T-helper 2 cell (primary cell): ENCODE measurements at places on chromosomes 6 and 20.

DNA sequence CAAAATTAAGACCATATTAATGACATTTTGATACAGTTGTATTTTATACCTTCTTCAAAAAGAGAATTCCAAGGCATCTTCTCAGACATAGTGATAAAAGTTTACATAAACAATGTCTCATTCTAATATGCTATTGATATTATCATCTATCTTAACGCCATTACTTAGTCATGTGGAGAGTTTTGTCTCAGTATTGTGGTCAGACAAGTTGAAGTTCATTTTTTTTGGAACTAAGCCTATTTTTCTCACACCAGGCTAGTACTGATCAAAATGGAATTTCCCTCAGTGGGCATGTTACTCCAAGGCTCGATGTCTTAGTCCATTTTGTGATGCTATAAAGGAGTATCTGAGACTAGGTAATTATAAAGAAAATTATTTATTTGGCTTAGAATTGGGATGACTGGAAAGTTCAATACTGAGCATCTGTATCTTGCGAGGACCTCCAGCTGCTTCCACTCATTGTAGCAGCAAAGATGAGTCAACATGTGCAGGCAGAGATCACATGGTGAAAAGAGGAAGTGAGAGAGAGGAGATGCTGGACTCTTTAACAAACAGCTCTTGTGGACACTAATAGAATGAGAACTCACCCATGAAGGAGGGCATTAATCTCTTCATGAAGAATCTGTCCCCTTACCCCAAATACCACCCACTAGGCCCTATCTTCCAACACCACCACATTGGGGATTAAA lies 825.5 kb upstream of the MANEA start:
- DNase-seq = no peak

GRCh38 chr6:87763901-87764300 lies 61.9 kb upstream of the AKIRIN2 start:
- no peak for DNase-seq

- no peak for DNase-seq
These were observed 93.8 kb downstream of the FOXA2 start for GRCh38 chr20:22490287-22491193.

- no peak for DNase-seq
These were observed 284.2 kb downstream of the DOK5 start for GRCh38 chr20:54759589-54759988.

DNA sequence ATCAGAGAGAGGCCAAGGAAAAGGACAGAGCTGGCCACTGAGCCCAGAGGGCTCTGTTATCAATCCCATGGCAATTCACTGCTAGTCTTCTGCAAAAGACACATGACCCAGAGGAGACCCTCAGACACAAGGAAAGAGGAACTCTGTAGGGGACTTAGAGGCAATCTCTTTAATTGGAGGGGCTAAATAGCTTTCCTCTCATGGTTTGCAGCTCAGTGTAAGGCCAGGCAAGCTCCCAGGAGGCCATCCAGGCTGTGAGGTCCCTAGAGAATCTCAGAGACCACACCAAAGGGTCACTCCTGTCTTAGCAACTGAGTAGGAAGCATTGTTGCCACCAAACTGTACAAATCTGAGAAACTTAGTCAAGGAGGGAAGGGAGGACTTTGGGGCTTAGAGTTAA lies 10.0 kb upstream of the HLA-DOA start:
- DNase-seq = no peak

DNA sequence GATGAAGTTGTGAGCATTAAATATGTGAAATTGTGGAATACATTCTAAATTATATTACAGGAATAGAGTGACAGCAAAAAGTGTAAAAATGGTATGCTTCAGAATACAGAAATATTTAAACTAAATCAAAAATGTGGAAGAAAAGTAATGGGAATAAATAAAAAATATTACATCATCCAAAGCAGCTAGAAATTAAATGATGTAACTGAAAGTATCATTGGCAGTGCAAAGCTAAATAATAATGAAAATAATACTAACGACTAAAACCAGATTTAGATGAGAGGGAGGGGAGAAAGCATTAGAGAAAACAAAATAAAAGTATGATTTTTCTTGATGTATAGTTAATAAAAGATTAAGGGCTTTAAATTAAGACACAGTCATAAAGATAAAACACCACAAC lies 1104.0 kb downstream of the EPHA7 start:
- no peak for DNase-seq

DNA sequence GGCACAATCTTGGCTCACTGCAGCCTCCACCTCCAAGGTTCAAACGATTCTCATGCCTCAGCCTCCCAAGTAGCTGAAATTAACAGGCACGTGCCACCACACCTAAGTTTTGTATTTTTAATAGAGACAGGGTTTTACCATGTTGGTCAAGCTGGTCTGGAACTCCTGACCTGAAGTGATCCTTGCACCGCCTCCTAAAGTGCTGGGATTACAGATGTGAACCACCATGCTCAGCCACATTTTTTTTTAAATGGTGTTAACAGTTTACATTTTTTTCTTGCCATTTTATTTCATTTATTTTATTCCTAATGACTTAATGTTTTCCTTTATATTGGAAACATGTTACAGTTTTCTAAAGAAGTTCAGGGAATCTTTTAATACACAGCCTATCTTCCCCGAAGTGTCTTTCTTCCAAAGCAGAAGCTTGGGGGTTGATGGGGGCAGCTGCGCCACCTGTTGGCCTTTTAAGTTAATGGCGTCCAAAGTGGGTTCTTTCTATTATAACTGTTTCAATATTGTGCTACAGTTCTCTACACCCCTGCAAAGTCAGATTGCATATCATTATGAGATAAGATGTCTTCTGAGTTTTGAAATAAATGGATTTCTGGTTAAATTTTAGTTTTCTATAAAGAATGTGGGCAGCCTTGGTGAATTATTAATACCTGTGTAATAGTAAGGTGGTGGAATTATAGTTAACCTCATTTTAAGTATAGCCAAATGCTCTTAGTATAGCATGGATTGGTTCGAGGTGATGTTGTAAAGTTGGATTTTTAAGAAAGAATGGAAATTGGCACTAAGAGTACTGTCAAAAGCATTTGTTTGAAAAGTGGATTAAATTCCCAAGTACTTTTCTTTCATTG lies 42.0 kb upstream of the PLCG1 start:
- DNase-seq = no peak

DNA sequence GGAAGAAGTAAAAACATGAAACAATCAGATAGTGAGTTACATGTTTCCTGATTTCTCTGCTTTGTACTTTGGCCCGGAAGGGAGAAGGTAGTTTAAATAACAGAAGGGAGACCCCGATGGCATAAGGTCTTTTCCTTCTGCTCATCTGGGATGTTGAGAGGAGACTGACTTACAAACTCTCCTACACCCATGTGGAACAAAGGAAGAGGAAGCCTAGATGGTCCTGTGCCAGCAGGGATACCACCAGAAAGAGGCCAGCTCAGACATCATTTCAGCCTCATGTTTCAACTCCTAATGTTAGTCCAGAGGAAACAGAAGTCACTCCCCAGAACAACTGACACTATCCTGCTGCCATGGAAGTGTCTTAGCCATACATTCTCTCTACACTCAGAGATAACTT lies 250.7 kb upstream of the NOX3 start:
- DNase-seq = no peak

DNA sequence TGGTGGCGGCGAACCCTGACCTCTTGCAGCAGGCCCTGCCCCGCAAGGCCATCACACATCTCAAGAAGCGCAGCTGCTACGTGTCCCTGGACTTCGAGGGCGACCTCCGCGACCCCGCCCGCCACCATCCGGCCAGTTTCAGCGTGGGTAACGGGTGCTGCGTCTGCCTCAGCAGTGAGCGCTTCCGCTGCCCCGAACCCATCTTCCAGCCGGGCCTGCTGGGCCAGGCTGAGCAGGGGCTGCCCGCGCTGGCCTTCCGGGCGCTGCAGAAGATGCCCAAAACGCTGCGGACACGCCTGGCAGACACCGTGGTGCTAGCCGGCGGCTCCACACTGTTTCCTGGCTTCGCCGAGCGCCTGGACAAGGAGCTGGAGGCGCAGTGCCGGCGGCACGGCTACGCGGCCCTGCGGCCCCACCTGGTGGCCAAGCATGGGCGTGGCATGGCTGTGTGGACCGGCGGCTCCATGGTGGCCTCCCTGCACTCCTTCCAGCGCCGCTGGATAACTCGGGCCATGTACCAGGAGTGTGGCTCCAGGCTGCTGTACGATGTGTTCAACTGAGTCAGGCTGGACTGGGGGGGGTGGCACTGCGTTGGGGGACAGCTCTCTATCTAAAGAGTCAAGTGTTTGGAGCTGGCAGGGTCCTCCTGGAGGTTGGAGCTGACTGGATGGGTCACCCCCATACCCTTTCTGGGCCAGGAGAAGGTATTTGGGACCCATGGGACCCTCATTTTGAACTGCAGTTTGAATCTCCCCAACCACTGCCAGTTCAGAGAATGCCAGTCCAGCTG lies 1.1 kb downstream of the ACTL10 start:
- DNase-seq = peak; percentile 64

GRCh38 chr6:16124198-16125180 lies 4.4 kb upstream of the MYLIP start:
- DNase-seq = no peak

- DNase-seq = no peak
These were observed 553.3 kb downstream of the C6orf118 start for GRCh38 chr6:164756142-164756541.

DNA sequence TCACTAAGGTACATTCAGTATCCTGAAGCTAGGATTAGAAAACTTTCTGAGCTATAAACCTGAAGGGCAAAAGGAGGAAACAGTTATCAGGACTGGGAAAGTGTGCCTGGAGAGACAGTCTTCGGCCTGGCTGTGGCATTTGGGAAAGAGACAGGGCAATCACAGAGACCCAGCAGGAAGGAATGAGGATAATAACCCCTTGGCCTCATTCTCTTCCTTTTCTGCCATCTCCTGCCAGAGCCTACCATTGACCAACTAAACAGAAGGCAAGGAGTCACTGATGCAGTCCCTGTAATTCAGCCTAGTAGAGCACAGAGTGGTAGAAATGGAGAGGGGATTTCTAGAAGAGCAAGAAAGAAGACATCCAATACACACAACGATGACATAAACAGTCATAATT lies 359.4 kb downstream of the HDGFL1 start:
- DNase-seq = no peak

- no peak for DNase-seq
These were observed 138.0 kb downstream of the MAP3K7 start for GRCh38 chr6:90448836-90449235.

DNA sequence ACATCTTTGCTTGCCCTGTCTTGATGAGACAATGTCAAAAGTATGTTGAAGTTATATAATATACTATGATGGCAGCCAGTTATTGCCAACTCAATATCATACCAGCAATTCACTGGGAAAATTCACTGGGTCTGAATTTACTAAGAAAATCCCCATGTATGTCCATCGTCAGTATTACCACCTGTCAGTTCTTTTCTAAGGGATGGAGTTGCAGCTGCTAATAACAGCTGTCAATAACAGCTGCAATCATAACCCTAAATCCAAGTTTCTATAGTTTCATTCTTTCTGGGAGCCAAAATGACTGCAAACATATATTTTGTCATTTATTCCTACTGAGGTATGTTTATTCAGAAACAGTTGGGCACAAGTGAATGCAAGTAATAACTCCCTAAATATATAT lies 132.6 kb upstream of the RIN2 start:
- no peak for DNase-seq

DNA sequence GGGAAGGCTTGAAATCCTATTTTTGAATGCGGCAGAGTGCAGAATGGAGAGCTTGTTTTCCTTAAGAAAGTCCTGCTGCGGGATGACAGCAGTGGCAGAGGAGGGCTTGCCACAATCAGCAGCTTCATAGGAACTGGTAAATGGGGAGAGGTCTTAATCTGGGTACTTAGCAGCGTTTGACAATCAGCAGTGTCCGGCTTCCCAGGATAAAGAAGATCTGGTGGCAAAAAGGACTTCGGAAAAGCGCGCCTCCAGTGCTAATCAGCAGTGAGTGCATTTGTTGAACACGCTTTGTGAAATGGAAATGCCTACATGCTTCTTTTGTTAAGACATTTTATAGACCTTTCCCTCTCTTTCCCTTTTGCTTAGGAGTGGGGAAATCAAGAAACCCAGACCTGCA lies 735.7 kb downstream of the QKI start:
- DNase-seq = no peak
